ENCODE measurements at places on chromosomes 4 and X. TPM values are rescaled to one million over a fixed set of nuclear protein-coding genes. Genes with fewer than 3 reads are reported as not detected.

NOX1 gene
- total RNA-seq: not detected

- DNase-seq: no peak
Measured at GRCh38 chr4:180947425-180947824, 1295.8 kb upstream of the TENM3 start.

DNA sequence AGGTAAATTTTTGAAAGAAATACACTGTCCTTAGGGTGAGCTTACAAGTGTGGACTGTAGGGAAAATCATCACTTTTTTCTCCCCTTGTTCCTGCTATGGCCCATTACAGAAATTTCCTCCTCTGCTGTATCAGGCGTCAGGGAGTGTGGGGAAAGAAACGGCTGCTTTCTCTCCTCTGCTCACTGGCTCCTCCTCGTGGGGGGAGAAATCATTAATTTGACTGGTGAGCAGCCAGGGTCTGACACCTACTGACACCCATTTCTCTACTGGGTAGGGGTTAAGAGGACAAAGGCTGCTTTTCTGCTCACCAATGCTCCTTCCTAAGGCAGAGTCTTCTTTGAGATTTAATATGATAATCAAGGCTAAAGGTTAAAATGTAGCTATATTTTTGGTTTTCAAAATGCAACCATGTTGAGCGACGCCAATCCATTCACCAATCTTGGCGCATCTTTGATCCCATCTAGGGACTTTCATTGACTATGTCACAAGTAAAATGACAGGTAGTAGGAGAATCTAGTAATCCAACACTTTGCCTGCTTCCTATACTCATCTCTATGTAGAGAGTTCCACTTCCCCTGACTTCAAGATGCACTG, 25.1 kb downstream of the SETD7 start:
- peak; percentile 70 for DNase-seq

DNA sequence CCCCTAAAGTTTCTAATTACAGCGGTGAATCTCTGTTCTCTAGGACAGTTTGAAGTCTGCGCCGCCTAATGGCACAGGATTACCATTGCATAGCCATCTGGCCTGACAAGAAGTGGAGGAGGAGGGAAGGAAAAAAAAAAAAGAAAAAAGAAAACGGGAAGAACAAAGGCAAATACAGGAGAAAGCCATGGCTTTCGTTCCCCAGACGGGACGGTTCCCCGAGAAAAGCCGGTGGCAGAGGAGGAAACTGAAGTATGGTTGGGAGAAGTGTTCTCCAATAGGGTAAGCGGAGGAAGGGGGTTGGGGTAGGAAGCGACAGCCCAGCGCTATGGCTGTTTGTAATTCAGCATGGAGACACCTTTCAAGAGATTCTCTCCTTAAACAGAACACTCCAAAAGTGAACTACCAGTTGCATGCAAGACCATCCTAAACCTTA, 80.8 kb downstream of the HMGN5 start:
- no peak for DNase-seq

DNA sequence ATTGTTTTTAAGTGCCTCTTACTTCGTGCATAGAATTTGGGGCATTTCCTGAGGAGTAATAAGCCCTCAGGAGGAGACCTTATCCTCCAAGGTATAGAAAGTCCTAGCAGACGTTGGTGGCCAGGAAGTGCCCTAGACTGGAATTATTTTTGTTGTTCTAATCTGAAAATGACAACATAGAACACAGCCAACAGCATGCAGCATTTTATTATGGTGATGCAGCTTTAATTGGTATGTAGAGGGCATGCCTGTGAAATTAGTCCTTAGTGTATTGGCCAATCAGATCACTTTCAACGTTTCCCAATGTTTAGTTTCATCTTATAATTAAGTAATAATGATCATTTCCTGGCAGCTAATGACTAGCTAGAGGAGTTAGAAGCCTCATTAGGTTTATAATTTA, 199.2 kb downstream of the SHROOM3 start:
- no peak for DNase-seq

GRCh38 chrX:45709381-45709780, 508.7 kb upstream of the DIPK2B start:
- no peak for DNase-seq

EPHA5 gene
- total RNA-seq: not detected

SPANXN4 gene
- not detected for total RNA-seq

FDCSP gene
- not detected for total RNA-seq

- DNase-seq: no peak
Measured at GRCh38 chr4:53185869-53186585, 179.8 kb downstream of the SCFD2 start.

- DNase-seq: no peak
Measured at GRCh38 chrX:133177202-133177601, 41.0 kb downstream of the TFDP3 start.

SMIM10 gene
- total RNA-seq: not detected
